Glomerular endothelial cell (primary cell): ENCODE measurements at places on chromosomes 5 and 9. TPM values are rescaled to one million over a fixed set of nuclear protein-coding genes. Genes with fewer than 3 reads are reported as not detected.

The FGF1 gene
- 0.82 and 1.5 TPM in 2 replicates for total RNA-seq

DNA sequence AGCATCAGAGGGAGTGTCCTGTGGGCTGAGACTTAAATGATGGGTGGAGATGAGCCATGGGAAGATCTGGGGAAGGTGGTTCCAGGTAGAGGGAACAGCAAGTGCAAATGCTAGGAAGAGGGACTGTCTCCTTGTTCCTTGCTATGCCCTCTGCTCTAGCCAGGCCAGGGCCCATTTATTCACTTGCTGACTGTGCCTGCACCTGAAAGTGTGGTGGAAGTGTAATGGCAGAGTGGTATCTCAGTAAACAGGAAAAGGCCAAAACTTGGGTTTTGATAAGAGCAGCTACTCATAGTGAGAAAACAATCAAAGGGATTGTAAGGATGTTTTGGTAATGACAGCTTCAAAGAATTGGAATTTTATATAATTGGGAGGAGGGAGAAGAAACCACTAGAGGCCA lies 32.4 kb downstream of the TLE4 start:
- DNase-seq: no peak

DNA sequence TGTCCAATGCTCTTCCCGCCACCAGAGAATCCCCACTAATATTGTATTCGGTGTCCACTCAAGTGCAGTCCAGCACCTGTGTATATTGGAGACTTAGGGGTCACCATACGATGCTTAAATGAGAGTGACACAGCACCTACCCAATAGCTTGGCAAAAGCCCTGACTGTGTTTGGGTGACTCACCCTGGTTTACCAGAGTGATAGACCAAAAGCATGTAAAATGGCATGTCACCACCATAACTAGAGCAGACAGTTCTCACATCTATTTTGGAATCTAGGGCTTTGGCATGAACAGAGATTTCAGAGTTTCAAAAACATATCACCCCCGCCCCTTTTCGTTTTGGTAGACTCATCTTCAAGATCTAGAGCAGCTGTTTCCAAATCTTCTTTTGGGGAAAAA lies 217.3 kb upstream of the RASEF start:
- no peak for DNase-seq

The SPINK5 gene
- total RNA-seq: 0.12 and 3.2 TPM in 2 replicates
